ENCODE measurements at places on chromosomes 16 and 17. TPM values are rescaled to one million over a fixed set of nuclear protein-coding genes. Genes with fewer than 3 reads are reported as not detected.
A peak's percentile ranks its signal among the peaks of the same experiment; 100 is the strongest.

The VTN gene
- total RNA-seq: not detected

The MT4 gene
- total RNA-seq: not detected

- no peak for DNase-seq
These were observed 63.5 kb downstream of the PCTP start for GRCh38 chr17:55814377-55814776.

GRCh38 chr16:23420011-23420410 lies 33.0 kb downstream of the COG7 start:
- no peak for DNase-seq

The SGCA gene
- total RNA-seq: not detected

The IGFBP4 gene
- 297 TPM for total RNA-seq

DNA sequence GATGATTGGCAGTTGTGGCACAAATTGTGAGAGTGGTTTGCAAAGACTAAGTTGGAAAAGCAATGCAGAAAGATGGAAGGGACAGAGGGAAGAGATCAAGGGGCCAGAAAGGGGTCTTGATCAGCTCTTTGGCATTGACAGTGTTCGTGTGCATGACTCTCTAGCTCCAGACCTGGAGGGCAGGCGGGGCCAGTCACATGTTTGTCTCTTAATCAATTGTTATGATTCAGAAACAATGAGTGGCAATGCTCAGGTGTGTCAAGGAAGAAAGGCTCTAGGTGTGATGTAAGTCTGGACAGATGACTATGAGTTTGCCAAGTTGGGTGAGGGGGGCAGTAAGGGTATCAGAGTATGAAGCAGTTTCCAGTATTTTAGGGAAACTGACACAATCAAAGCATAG lies 32.1 kb downstream of the WSB1 start:
- DNase-seq: no peak

The MYH3 gene
- total RNA-seq: 4.1 TPM

GRCh38 chr17:923633-924032 lies 55.9 kb downstream of the NXN start:
- no peak for DNase-seq

DNA sequence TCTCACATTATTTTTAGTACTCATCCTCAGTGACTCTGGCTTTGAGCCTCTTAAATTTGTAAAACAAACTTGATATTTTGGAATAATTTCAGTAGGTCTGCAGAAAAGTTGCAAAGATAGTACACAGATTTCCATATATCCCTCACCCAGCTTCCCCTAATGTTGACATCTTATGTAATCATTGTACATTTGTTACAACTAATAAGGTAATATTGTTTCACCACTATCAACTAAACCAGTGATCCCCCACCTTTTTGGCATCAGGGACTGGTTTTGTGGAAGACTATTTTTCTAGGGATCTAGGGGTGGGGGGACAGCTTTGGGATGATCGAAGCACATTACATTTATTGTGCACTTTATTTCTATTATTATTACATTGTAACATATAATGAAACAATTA lies 391.2 kb downstream of the CA10 start:
- no peak for DNase-seq

DNA sequence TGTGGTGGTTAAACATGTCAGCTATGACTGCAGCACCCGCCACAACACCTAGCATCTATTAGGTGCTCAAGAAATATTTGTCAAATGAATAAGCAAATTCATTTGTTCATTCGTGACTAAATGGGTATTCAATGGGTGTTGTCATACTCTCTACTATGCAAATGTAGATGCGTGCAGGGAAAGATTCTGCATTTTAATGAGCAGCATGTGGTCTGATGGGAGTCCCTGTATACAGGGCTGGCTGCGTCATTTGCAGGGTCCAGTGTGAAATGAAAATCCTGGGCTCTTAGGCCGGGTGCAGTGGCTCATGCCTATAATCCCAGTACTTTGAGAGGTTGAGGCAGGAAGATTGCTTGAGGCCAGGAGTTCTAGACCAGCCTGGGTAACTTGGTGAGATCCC lies 97.5 kb downstream of the CACNG3 start:
- DNase-seq: no peak

The PPP1R1B gene
- total RNA-seq: 3.1 TPM

The C17orf67 gene
- total RNA-seq: 2.3 TPM

The HP gene
- total RNA-seq: not detected

The CD300E gene
- total RNA-seq: not detected

DNA sequence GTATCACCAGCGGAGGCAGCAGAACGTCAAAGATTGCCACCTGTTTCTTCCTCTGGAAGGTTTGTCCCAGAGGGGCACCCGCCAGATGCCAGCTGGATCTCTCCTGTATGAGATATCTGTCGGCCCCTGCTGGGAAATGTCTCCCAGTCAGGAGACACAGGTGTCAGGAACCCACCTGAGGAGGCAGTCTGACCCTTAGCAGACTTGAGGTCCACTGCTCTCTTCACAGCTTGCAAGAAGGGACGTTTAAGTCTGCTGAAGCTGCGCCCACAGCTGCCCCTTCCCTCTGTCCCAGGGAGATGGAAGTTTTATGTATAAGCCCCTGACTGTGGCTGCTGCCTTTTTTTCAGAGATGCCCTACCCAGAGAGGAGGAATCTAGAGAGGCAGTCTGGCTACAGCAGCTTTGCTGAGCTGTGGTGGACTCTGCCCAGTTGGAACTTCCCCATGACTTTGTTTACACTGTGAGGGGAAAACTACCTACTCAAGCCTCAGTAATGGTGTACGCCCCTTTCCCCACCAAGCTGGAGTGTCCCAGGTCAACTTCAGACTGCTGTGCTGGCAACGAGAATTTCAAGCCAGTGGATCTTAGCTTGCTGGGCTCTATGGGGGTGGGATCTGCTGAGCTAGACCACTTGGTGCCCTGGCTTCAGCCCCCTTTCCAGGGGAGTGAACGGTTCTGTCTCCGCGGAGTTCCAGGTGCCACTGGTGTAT lies 92.9 kb downstream of the PHKB start:
- DNase-seq: no peak

- peak; percentile 100 for DNase-seq
These were observed 23.4 kb downstream of the TRPV2 start for GRCh38 chr17:16438557-16439302.

GRCh38 chr16:11129378-11129781 lies 126.6 kb downstream of the SOCS1 start:
- no peak for DNase-seq

DNA sequence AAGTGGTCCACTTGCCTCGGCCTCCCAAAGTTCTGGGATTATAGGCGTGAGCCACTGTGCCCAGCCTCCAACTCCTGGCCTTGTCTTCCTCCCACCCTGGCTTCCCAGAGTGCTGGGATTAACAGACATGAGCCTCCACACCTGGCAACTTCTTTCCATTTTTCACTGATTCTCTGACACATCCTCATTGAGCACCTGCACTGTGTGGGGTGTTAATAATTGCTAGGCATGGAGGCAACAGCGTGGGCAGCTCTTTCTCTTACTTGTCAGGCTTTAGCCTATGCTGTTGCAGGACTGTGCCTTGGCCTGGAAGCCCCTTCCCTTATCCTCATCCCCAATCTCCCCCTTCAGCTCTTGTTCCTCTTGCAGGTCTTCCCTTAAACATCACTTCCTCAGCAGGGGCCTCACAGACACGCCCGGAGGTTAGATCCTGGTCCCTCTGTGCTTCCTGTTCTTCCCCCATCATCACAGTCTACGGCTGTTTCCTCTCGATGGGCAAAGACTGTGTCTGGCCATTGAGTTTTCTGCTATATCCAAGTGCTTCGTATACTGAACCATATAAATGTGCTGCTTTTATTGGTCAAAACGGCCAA lies 7.9 kb downstream of the QPRT start:
- no peak for DNase-seq

The IQCK gene
- total RNA-seq: 3.3 TPM

The TSPAN10 gene
- 3.5 TPM for total RNA-seq

DNA sequence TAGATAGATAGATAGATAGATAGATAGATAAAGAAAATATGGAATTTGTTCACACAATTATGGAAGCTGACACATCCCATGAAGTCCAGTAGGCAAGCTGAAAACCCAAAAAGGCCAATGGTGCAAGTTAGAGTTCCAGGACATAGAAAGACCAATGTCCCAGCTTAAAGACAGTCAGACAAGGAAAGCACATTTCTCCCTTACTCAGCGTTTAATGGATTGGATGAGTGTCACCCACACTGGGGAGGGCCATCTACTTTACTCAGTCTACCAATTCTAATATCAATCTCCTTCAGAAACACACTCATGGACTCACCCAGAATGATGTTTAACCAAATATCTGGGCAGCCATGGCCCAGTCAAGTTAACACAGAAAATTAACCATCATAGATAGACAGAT lies 327.7 kb upstream of the CDH11 start:
- no peak for DNase-seq

The TBC1D3I gene
- total RNA-seq: not detected

The MT1E gene
- total RNA-seq: not detected

The ABCC6 gene
- total RNA-seq: 0.73 TPM

DNA sequence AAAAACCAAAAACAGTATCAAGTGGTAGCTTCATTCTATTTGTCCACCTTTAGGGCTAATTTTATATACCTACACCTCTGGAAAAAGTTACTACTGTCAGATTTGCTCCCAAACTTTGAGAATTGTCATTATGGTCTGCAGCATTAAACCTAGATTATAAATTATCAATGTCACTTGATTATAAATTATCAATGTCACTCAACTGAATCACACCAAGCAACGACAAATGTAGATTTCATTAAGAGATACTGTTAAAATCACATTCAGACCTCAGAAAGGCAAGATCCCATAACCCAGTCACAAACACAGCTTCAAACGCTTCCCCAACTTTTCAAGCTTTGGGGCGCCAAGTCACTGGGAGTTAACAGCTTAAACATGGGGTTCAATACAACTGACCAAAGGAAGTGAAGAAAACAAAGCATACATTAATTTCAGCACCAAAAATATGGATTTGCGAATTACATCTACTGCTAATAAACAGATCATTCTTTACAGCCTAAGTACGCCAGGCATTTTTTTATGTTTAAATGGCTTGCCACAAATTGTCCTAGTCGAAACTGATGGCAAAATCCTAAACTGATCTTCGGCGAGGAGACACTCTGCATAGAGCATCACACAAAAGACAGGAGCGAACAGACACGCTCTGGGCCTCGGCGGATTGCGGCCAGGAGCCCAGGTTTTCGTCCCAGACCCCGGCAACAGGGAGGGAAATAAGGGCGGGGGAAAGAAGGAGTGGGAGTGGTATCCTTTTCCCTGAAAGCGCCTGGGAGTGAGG lies 981 bp downstream of the GLG1 start:
- DNase-seq: no peak

- DNase-seq: peak; percentile 78
These were observed 54.8 kb downstream of the VMP1 start for GRCh38 chr17:59762049-59762823.

- no peak for DNase-seq
These were observed 18.0 kb downstream of the ADCY7 start for GRCh38 chr16:50284131-50284911.

The PERCC1 gene
- not detected for total RNA-seq

DNA sequence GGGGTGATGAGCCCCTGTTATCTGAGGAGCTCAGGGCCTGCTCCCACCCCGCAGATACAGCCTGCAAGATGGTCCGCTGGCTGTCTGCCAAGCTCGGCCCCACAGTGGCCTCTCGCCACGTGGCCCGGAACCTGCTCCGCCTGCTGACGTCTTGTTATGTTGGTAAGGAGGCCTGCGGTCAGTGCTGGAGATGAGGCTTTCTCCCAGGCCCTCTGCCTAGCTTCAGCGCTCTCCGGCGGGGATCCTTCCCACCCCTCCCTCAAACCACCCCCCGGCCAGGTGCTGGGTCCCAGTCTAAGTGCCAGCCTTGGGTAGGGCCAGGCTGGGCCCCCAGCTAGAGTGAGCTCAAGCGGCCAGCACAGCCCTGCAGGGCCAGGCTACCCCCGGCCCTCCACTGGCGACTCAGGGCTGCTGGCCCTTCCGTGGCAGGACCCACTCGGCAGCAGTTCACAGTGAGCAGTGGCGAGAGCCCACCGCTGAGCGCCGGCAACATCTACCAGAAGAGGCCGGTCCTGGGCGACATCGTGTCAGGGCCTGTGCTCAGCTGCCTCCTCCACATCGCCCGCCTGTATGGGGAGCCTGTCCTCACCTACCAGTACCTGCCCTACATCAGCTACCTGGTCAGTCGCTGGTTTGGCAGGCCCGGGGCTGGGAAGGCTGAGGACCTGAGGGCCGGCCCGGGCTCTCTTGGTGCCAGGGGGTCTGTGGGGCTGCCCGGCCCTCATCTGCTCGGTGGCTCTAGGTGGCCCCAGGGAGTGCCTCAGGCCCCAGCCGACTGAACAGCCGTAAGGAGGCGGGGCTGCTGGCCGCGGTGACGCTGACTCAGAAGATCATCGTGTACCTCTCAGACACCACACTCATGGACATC lies 6.1 kb downstream of the WDR81 start:
- no peak for DNase-seq

GRCh38 chr17:10992106-10992880 lies 154.4 kb upstream of the PIRT start:
- no peak for DNase-seq

GRCh38 chr17:77315551-77316190 lies 174.9 kb downstream of the SEC14L1 start:
- DNase-seq: peak; percentile 35

- no peak for DNase-seq
These were observed 62.9 kb upstream of the ATF7IP2 start for GRCh38 chr16:10322723-10323527.

The CAMTA2 gene
- 27.2 TPM for total RNA-seq

- peak; percentile 41 for DNase-seq
These were observed 66.5 kb downstream of the TEX2 start for GRCh38 chr17:64196601-64197000.

- no peak for DNase-seq
These were observed 97.5 kb downstream of the METRNL start for GRCh38 chr17:83176623-83177583.

DNA sequence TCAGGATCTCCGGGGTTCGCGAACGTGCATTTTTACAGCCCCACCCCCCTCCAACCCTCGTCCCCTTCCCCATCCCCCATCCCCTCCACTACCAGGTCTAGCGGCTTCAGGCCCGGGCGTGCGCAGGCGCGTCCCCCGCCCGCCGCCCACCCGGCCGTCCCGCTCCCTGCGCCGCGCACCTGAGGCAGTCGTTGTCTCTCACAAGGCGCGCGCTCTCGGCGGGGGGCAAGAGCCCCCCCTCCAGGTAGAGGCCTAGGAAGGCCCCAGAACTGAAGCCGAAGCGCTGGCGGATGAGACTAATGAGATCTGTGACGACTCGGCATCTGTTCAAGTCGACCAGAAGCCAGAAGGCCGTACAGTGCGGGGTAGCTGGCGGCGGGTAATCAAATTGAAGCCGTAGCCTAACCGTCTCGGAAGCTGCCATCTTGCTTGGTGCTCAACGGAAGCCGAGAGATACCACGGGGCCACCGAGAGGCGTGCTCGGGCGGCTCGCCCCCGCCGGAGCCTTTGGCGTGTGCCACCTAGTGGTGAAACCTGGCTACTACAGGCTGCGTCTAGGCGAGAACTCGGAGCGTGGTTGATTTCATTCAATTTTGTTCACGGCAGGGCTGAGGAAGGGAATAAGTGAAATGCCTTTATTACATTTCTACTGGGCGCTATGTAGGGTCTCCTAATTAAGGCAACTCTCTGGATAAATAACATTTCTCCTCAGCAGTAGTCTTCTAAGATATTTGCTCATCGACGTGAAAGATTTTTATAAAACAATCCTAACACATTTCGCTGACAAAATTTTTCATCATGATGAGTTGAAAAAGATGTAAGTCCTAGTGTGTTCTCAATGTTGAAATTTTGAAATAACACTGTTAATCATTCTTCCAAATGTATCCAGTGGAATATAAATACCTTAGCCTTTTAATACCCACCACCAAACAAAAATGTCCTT lies at the start of gene COIL:
COIL (minus strand) TSS at position 455 of the 943 bp plus-strand sequence; CDS start at position 424, 31 bp downstream.
- peak; percentile 98 for DNase-seq

The SDR42E1 gene
- total RNA-seq: not detected

All from PC-3 (cell line).